ENCODE measurements at places on chromosomes 12 and 14.

- DNase-seq = no peak
Measured at GRCh38 chr12:10739157-10740118, 16.3 kb upstream of the YBX3 start.

DNA sequence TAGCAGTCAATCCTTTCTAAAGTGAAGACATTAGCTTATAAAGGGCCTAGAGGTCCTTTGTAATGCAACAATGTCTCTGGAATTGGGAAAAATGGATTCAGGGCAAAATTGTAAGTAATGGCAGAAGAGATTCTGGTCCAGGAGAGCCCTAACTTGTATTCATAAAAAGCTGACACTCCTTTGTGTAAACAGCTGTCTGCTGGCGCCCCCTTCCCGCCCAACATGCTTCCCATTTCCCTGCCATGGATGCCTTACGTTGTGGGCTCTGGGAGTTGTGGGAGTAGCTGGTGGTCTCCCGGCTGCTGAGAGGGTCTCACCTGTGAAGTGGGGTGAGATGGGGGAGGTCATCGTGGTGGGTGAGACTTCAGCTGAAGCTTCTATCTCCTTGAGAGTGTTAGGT lies 2.3 kb downstream of the ACRBP start:
- no peak for DNase-seq

DNA sequence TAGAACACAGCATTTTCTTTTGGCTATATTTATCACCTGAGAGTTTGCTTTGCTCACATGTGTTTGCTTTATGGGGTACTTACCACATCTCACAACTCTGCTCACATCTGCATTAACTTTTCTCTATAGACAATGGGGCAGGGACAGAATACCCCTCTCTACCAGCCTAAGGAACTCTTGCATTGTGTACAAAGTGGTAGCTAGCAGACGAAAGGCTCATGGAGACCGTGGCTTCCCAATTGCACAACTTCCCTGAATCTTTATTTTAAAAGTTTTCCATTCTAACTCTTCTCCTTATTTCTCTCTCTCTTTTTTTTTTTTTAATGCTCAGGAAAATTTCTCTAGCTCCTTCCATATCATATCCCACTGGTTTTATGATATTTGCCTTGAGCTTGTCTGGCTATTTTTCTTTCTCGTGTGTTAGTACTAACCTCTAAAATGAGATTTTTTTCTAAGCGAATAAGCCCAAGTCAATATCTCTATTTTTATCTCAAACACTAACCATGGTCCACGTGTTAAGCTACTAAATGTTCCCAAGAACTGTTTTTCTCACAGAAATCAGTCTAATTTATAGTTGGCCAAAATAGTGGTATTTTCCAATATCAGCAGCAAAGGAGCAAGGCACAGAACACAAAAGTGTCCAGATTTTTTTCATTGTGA lies 155.2 kb downstream of the STXBP6 start:
- no peak for DNase-seq

DNA sequence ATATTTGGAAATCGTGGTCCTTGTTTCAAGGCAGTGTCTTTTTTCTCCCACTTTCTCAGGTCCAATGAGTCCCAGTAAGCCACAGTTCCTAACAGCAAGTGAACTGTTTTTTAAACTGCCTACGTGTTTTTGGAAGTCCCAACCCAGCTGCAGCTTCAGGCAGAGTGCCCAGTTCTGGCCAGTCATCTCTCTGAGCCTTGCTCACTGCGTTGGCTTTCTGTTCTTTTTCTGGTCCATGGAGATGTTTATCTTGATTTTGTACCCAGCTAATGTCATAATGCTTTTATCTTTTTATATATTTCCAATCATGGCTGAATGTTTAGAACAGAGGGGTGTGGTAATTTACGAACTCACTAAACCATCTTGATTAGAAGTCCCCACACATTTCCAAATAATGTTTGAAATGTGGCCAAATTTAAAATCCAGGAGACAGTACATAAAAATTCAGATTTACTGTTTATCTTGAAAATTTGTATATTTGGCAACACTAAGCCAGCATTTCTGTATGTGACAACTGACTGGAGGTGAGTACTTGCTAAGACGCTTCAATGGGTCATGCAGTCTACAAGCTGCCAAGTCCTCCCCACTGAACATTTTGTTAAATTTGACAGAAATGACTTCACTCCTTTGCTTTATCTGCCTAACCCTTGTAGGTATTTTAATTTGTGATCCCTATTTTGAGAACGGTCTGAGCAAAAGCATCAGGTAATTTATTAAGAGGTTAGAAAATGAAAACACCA lies 46.1 kb upstream of the OTOGL start:
- no peak for DNase-seq

DNA sequence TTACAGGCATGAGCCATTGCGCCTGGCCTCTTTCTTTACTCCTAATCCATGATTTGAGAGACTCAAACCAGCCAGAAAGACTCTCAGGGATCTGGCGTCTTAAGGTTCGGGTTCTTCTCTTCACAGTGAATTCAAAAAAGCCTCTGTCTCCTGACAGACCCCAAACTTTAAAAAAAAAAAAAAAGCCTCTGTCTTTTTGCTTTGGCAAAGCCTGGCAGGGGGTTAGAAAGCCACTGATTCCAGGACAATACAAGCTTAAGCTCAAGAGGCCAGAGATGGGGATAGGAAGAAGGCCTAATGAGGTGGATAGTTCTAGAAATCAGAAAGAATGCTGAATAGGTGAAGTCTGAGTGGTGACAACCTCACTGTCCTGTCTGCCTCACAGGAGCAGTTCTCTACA lies 8.8 kb downstream of the NRIP2 start:
- DNase-seq = no peak

- DNase-seq = no peak
Measured at GRCh38 chr12:100391856-100392255, 35.0 kb downstream of the SLC17A8 start.

GRCh38 chr12:42216737-42217136 lies 21.3 kb downstream of the YAF2 start:
- no peak for DNase-seq

DNA sequence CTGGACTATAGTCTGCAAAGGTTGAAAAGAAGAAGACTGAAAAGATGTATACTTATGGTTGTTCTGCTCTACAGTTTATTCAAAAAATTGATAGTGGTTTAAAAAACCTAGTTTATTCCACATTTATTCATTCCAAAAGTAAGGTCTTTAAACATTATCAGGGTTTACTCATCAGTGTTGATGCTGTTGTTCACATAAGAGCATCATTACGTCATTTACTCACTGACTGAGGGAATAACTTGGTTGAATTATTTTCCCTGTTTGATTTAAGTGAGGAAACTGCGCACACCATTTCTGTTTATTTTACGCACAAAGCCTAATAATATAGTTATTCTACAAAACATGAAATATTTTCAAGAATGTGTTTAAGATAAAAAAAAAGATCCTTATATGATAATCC lies 303.1 kb upstream of the PRKD1 start:
- no peak for DNase-seq

GRCh38 chr14:65750906-65751305 lies 338.4 kb downstream of the FUT8 start:
- DNase-seq = no peak

DNA sequence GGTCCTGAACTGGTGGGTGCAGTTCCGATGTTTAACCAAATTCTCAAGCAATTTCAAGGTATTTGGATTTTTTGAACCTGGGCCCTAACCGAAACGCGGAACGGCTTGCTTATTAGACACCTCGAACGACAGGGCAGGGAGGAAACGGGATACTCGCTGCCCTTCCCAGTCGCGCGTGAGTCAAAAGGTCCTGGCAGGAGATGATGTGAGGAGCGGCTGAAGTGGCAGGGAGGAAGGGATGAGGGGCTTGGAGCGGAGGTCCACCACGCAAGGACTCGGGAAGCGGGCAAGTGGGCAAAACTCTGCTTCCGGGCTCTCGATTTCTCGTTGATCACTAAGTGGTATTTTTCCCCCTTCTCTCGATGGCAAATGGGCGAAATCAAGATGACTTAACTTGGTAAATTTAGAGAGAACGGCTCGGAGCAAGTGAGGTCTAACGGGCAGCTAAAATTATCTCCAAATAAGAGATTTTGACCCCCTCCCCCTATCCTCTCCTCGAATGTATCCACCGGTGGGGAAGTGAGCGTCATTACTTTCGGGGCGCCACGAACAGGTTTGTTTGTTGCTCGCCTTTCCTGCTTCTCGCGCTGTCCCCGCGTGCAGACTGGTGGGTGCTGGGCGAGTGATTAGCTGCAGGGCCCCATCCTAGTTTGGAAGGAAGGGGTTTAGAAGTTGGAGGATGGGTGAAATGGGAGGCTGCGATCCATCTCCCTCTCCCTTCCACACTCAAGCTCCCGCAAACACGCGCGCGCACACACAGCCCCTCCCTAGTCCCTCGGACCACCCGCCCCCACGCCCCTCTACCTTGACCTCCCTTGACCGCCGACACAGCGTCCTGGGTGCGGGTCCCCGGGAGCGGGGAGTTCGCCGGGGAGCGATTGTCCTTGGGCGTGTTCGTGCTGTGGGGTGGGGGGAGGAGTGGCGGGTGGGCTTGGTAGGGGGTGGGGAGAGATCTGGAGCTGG lies 986 bp upstream of the NTF3 start:
- DNase-seq = no peak

DNA sequence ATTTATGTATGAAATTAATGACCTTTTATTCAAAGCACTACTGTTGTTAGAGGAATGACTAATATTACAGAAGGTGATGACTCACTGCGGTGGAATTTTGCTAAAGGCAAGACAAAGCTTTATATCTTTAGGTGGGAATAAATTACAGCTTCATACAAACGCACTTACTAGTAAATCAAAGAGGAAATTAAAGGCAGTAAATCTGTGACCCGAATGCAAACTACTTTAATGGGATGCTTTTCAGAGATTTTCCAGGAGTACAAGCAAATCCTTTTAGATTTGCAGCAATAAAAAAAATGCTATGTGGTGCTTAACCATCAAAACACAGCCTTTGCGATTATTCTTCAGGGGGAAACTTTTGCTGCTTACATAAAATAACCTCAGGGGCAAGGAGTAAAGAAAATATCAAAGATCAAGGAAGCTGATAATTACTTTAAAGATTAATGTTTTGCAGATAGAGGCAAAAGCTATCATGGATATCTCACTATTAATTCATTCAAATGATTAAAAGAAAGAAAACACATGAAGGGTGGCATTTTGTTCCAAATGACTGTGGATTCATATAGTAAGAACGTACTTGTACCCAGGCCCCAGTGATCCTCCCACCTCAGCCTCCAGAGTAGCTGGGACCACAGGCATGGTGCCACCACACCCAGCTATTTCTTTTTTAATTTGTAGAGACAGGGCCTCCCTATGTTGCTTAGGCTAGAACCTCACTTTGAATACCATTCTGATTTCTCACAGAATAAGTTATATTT lies 98.9 kb downstream of the DENND5B start:
- no peak for DNase-seq

DNA sequence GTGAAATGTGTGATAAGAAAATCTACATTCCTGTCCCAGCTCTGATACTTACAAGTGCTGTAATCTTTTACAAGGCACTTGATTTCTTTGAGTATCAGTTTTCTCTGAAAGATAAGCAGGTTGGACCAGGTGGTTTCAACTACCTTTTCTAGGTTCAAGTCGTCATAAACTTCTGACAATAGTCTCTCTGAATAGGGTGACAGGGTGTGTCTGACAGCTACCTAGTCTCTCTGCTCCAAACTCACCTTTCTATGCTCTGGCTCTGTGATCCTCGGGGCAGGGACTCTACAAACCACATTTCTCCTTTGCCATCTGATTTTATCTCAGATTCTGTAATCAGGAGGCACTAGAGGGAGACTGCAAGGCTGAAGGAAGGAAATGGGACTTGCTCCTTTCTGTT lies 137.7 kb upstream of the SYT1 start:
- no peak for DNase-seq

- DNase-seq = no peak
Measured at GRCh38 chr12:29241821-29242591, 92.9 kb downstream of the FAR2 start.

DNA sequence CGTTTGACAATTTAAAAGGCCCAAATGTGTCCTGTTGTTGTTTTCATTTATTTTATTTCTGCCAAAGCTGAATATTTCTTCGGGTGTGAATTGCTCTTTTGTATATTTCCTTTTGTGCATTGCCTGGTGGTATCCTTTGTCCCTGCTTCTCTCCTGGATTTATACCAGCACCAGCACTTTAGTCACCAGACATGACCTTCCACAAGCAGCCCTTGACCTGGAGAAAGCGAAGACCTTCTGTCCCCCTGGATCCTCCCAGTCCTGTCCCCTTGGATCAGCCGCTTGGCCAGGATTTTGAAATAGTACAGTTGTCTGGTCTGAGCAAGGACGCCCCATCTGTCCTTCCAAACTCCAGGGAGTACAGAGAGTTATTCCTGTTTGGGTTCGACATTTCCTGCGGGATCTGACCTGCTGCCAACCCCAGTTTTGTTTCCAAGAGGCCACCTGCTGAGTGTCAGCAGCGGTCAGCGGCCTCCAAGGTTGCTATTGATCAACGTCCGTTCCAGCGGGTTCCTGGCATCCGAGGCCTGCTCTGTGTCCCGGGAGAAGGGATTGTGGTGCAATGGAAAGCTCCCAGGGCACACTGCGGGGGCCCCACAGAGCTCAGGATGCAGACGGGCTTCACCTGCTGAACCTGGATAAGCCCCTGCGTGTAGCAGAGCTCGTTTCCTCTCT lies 45.1 kb upstream of the CHGA start:
- DNase-seq = no peak

- no peak for DNase-seq
Measured at GRCh38 chr12:92331383-92331782, 185.7 kb upstream of the BTG1 start.

DNA sequence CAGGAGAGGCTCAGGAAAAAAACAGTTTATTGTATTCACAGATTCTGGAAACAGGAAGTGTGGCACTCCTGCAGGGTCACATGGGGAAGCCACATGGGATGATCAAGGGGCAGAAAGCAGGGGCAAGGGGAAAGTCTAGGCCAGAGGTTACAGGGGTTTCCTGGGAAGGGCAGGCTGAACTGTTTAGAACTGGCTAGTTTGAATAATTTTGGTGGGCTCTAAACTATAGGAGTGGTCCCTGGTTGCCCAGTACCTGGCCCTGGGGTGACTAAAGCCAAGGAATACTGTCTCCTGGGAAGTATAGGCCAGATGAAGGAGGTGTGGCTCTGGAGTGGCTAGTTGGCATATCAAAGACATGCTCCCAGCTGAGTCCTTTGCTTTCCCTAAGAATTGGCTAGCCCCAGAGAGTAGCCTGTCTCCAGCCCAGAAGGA lies 169.2 kb downstream of the SLC41A2 start:
- DNase-seq = no peak

DNA sequence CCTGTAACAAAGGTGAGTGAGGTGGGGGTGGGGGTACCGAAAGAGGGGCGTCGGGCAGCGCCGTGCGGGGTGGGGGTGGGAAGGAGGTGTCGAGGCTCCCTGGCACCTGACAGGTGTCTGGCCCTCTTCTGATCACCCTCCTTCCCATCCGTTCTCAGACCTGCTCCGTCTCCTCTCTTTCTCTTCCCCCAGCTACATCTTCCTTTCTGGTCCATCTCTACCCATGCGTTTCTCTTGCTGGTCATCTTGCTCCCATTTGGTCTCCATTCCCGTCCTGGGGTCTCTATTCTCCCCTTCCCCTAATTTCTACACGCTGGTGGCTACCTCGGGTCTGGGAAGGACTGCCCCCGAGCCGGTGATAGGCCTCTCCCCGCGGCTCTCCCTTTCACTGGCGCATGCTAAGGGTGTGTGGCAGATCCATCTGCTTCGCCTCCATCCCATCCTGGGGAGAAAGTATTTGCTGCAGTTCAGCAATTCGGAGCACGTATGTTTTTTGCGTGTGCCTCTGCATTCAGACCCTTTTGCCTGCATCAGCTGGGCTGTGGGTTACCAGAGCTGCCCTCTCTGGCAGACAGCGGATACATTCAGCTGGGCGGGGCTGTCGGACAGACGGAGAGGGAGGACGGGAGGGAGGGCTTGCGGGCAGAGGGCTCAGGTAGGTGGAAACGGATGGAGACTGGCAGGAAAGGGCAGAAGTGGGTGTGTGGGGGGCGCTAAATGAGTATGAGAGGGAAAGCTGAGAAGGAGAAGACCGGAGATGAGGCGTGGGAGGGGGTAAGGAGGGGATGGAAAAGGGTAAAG lies 730 bp downstream of the CLSTN3 start:
- peak; percentile 49 for DNase-seq

All from stimulated activated CD8-positive, alpha-beta memory T cell treated with anti-CD3 and anti-CD28 coated beads, Interleukin-7, amount 100 ng/mL, for 48 hours (primary cell).